ENCODE measurements at places on chromosomes 5 and 9.

GRCh38 chr5:58439094-58439644 lies 20.7 kb downstream of the PLK2 start:
- DNase-seq = no peak

- no peak for DNase-seq
These were observed 24.7 kb upstream of the FCN2 start for GRCh38 chr9:134855900-134856377.

DNA sequence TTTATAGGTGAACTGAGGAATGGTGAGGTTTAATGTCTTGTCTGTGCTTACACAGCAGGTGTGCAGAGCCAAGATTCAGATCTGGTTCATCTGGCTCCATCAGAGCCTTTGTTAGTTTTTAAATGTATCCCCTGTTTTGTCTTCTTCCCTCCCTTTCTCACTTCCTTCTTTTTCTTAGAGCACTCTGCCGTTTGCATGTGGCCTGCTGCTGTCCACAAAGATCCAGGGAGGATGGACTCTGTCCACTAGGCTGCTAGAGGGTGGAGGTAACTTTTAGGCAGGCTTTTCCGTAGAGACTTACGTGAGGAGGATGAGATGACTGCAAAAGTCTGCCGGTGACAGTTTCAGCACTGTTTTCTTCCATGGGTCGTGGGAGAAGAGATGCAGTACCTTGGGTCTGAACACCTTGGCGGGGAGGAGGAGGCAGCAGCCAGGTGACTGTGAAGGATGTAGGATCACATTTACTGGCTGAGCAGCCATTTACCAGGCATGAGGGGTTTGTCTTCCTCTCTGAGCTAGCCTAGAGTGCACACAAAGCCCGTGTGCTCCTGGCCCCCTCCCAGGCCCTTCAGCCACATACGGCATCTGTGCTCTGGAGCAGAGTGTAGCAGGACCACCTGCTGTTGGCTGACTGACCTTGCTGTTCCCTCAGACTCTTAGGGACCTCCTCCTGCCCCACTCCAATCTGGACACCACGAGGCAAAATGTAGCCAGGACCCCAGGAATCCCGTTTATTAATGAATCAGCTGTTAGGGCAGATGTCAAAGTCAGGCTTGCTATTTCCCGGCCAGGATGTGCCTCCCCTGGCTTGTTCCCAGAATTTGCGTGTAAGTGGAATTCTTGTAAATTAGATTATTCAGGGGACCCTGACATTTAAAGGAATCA lies 1.8 kb downstream of the NTMT1 start:
- no peak for DNase-seq

- DNase-seq = no peak
These were observed 5.2 kb downstream of the TNFAIP8 start for GRCh38 chr5:119360905-119361593.

- DNase-seq = no peak
These were observed 325.9 kb upstream of the CYLC2 start for GRCh38 chr9:102669220-102669619.

- DNase-seq = no peak
These were observed 108.3 kb downstream of the THBS4 start for GRCh38 chr5:80143491-80143890.

DNA sequence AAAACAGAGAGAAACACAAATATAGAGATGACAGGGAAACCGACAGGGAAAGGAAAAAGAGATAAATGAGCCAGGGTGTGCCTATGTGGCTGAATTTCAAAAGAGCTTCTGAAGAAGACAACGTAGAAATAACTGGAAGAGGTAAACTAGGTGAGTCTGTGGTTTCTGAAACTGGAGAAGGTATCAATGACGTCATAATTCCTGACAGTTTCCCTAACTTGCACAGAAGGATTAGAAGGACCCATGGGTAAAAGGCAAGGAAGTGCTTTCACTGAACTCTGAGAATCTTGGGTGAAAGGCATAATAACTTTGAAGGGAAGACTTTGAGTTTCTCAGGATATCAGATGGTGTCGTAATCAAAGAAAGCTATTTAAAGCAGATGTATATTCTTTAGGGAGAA lies 790.8 kb upstream of the NUDT12 start:
- DNase-seq = no peak

DNA sequence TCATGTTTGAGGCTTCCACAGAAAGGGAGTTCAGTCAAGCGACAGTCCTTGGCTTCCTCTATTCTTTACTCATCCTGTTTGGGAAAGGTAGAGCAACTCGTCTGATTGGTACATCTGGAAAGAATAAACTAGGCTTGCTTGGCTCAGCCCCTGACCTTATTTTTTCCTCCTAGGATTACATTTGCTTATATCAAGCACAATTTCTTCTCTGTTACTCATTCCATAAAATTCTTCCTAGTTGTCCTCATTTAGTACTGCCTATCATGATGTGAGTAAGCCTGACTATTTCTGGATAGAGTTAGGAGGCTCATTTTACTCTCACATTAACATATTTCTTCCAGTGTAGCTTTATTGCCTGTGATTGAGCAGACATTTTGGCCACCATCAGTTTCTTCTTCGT lies 10.9 kb upstream of the CARNMT1 start:
- DNase-seq = no peak

GRCh38 chr5:65061250-65061973 lies 292.7 kb downstream of the CWC27 start:
- DNase-seq = no peak

DNA sequence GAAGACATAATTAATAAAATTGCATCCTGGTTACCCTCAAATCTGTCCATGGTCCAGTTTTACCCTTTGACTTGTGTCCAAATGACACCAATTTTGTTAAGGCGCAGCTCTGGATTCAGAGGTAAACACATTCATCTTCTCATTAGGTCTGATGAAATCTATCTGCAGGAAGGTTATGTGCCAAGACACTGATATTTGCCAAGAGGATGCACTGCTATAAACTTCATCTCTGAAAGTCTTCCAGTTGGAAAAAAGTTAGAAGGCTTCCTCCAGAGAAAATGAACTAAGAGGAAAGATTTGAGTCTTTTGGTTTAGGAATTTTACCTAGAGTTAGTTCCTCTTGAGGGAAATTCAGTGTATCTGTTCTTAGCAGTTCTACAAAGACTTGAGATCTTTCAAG lies 717.8 kb downstream of the DTWD2 start:
- no peak for DNase-seq

Data from T-helper 9 cell (primary cell).